Stimulated activated CD8-positive, alpha-beta memory T cell treated with anti-CD3 and anti-CD28 coated beads, Interleukin-4, amount 100 ng/mL, for 1 hour (primary cell): ENCODE measurements at places on chromosomes 3 and 15.

DNA sequence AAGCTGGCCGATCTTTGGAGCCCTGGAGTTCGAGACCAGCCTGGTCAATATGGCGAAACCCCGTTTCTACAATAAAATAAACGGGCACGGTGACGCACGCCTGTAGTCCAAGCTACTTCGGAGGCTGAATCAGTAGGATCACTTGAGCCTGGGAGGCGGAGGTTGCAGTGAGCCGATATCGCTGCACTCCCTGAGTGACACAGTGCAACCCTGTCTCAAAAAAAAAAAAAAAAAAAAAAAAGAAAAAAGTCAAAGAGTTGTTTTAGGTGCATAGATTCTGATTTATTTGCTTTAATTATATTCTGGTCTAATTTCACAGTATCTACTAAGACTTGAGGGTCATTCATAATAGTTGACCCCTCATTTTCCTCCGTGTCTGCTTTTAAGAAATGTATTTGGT, 1.7 kb downstream of the ARL13B start:
- no peak for DNase-seq

DNA sequence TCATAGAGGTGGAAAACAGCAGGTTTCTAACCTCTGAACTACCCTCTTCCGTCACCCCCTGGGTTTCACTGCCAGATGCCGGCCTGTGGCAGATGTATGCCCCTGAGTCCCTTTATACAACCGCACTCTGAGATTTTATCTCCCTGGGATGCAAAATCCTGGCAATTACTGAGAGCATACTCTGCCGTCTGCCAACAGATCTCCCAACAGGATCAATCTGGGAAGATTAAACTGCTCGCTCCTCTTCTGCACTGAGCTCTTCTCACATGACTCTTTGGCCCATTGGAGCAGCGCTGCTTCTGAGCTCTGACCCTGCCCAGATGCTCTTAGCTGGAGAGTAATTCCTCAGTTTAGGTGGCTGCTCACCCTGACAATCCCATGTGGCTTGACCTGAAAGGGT, 133.2 kb downstream of the LIPC start:
- DNase-seq, result no peak

DNA sequence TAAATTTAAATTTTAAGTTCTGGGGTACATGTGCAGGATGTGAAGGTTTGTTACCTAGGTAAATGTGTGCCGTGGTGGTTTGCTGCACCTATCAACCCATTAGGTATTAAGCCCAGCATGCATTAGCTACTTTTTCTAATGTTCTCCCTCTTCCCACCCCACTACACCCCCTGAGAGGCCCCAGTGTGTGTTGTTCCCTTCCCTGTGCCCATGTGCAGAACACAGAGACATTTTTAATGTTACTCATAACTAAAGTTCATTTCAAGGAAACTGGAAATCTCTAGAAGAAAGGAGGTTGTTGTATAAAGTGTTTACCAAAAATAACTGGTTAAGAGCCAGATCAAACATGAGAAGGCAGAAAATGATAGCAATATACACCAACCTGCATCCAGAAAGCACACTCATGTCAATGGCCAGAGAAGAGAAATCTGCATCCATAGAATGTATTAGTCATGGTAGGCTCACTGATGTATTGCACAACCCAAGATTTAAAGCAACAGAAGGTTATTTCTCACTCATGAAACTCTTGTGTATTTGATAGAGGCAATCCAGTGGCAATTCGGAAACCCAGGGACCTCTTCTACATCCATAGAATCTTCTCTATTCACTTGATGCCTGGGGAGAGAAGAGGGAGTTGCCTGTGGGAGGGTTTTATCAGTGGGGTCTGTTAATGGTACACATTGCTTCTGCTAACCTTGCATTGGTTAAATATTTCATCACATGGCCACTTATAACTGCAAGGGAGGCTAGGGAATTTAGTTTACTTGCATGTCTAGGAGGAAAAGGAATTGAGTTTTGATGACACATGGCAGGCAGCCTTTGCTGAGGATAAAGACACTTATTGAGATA, 321.9 kb upstream of the RASGRP1 start:
- no peak for DNase-seq

GRCh38 chr15:40010686-40011085, 28.3 kb downstream of the SRP14 start:
- DNase-seq, result no peak

DNA sequence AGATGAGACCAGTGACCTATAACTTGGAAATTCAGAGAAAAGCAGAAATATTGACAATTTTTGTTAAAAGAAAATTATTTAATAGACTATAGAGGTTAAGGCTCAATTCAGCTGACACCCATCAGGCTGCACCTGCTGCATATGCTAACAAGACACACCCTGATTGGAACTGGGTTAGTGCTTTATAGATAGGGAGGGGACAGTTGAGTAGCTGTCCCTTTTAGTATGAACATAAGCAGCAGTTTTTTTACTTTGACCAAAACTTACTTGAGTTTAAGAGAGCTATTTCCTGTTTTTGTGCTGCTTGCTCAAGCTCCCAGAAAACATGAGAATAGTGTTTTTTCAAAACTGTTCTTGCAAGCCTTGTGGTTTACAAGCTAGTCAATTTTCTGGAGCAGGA, 292.6 kb downstream of the LRRC3B start:
- no peak for DNase-seq

DNA sequence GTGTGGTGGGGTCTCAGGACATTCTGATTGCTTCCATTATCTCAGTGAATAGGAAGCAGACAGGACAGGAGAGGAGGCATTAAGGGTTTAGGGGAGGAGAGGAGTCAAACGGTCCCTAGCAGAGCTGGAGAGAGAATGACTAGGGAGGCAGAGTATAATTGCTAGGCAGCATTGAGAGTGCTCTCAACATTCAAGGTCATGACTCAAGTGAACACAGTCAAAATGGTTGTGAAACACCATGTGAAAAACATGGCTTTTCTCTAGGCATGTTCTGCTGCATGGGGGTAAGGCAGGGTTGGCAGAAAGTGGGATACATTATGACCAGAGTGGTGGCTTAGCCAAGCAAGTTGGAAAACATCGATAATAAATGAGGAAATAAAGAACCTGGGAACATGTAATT, 19.5 kb upstream of the HRH1 start:
- DNase-seq, result no peak

- DNase-seq, result no peak
Observed at GRCh38 chr3:46665763-46666452, 27.6 kb downstream of the ALS2CL start.

DNA sequence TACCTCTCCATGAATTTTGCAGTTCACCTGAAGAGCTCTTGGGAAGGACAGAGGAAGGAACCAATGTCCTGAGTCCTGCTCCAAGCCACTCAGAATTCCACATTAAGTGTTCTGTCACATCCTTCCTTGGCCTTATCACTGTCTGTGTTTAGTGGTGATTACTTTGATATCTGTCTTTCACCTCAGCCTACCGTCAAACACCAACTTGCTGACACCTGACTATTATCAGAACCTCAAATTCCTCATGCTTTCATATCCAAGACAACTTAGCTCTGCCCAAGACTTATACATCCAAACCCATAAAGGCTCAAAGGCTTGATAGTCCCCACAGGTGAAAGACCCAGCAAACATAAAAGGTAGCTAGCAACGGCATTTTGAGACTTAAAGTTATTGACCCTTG, 280.0 kb downstream of the MEX3B start:
- DNase-seq, result no peak

- no peak for DNase-seq
Observed at GRCh38 chr3:170863816-170864215, 6.2 kb downstream of the RPL22L1 start.

DNA sequence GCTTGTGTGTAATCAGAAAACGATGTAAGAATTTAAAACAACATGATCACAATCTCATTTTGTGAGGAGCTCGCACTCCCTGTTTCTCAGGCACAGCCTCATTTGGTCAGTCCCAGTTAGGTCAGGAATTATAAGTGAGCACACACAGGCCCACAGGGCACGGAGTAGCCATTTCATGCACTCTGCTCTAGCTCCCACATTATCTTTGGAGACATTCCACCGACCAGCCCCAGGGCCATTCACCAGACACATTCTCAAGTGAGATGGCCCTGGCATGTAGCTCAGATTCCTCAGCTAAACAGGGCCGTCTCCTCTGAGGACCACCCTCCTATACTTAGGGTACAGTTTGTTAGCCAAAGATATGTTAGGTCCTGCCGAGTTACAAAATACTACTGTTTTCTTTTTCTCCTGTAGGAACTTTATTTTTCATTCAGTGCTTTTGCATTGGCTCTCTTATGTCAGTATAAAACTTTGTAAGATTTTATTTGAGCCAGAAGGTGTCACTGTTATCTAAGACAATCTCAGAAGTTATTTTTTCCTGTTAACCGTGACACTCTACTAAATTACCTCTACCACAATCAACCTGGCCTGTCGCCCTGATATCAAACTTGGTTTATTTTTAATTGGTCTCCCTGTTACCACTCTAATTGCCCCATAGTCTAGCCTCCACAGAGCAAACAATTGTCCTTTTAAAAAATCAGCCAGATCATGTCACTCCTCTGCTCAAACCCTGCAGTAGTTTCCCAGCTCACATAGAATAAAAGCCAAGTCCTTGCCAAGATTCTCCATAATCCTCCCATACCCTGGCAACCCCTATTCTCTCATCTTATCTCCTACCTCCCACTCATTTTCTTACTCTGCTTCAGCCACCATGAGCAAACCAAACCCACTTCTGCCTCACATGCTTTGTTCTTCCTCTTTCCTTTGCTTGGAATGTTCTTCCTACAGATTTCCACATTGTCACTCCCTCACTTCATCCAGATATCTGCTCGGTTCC, 105.7 kb downstream of the PPP2R3A start:
- DNase-seq, result no peak

DNA sequence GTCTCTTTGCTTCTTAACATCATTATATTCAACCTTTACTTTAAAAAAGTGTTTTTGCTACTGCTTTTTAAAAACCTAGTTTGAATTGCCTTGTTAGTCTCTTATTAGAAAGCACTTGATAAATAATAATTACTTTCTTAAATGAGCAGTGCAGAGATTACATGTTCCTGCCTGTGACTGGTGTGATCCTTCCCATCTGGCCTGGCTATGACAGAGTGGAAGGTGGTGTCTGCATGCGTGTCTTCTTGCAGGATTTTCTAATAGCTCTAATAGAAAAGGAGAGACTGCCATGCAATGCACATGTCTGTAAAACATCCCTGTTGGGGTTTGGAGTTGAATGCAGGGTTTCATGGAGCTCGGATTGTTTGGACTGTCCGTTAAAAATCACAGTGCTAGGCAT, 425.8 kb upstream of the TPM1 start:
- no peak for DNase-seq

GRCh38 chr3:152434142-152434541, 165.4 kb downstream of the MBNL1 start:
- DNase-seq, result no peak

DNA sequence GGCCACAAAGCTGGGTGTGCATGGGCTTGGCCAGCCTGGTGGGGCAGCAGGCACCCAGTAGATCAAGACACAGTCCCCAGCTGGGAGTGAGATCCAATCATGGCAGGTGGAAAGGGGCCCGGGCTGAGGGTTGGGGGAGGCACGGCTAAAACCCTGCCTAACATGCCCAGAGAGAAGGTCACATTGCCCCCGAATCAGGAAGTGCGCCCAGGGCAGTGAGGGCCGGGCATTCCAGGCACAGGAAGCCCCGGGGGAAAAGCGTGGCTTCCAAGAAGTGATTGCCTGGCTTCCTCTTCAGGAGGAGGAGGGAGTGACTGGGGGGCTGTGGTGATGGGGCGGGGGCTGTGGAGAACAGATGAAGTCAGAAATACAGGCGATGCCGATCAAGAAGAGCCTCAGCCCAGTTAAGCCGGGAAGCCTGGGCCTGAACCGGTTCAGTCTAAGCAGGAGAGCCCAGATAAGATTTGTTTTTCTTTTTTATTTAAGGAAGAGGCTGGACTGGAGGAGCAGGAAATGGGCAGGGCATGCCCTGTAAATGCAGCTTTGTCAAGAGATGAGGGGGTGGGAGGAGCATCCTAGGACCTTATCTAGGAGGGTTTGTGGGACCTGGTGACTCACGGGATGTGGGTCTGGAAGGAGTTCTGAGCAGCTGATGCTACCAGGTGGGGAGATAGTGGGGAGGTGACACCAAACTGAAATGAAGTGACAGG, 83.9 kb downstream of the CHSY1 start:
- DNase-seq, result peak; percentile 34

- DNase-seq, result no peak
Observed at GRCh38 chr3:143753456-143753855, 94.8 kb downstream of the SLC9A9 start.

GRCh38 chr3:136546720-136547119, 205.5 kb downstream of the STAG1 start:
- DNase-seq, result no peak

DNA sequence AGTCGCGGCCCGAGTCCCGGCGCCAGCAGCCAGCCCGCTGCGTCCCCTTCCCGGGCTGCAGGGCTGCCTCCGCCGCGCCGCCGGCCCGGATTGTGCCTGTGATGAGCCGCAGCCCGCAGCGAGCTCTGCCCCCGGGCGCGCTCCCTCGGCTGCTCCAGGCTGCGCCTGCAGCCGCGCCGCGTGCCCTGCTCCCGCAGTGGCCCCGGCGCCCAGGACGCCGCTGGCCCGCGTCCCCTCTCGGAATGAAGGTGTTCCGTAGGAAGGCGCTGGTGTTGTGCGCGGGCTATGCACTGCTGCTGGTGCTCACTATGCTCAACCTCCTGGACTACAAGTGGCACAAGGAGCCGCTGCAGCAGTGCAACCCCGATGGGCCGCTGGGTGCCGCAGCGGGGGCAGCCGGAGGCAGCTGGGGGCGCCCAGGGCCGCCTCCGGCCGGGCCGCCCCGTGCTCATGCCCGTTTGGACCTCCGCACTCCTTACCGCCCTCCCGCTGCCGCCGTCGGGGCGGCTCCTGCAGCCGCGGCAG, 1.2 kb downstream of the CHST2 start:
- peak; percentile 22 for DNase-seq

- no peak for DNase-seq
Observed at GRCh38 chr15:69706353-69707097, 253.9 kb downstream of the RPLP1 start.

DNA sequence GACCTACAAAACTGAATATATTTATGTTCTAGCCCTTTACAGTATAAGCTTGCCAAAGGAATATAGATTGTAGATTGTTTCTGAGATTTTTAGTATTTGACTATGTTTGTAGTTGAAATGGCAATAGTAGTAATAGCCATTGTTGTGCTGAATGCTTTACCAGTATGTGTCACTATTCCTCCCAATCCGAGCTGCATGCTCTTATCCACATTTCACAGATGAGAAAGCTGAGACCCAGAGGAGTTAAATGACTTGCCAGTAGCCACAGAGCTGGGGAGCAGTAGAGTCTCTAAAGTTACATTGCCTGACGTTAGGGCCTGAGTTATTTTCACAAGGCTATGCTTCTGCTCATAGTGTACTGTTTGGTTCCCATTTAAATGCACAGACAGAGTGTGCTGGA, 3.3 kb upstream of the GLB1 start:
- no peak for DNase-seq

- no peak for DNase-seq
Observed at GRCh38 chr15:33021806-33022389, 172.6 kb downstream of the FMN1 start.

- no peak for DNase-seq
Observed at GRCh38 chr15:68210409-68210756, 5.3 kb upstream of the CALML4 start.

GRCh38 chr15:52155878-52156277, 35.3 kb downstream of the GNB5 start:
- no peak for DNase-seq
